ENCODE measurements at places on chromosomes 16 and 17.

- DNase-seq: no peak
These were observed 37.2 kb downstream of the SIAH1 start for GRCh38 chr16:48347980-48348379.

- DNase-seq: no peak
These were observed 544.4 kb upstream of the EEF2KMT start for GRCh38 chr16:5642011-5642410.

DNA sequence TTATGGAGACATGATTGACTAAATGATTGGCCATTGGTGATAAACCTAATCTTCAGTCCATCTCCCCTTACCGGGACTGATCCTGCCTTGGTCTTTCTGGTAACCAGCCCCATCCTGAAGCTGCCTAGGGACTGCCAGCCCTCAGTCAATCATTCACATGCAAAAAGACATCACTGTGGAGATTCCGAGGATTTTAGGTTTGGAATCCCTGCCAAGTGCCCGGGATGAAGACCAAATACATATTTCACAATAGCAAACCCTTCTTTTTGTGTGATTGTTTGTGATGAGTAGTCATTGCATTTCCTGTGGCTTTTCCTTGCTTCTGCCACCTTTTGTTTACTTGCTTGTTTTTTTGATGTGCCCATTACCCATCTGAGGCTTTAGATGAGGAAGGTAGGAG, 44.0 kb downstream of the EPN2 start:
- DNase-seq: no peak

DNA sequence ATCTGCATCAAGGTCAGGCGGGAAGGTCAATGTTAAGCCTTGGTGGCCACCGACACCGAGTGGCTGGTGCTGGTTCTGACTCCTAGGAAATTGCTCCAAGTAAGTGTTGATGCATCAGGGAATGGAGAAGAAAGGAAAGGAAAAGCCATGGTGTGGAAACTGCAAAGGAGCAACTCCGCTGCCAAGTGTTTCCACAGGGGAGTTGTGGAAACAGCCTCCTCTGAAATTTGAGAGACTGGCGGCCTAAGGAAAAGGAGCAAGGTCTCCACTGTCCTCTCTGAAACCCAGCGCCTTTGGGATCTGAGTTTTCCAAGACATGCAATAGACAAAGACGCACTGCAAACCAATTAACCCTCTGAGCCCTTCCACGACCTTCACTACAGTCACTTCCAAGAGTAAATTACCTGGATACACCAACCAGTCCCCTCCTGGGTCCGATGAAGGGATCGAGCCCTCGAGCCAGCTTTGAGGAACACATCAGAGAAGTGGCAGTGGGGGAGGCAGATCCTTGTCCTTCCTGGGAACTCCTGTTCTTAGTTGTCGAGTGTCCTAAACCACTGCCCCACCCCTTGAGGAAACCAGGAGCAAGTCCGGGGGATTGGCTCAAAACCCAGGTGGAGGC, 51.1 kb downstream of the SRL start:
- no peak for DNase-seq

GRCh38 chr17:73027130-73027741, 65.3 kb downstream of the SLC39A11 start:
- DNase-seq: no peak

GRCh38 chr16:20948444-20948843, 47.9 kb downstream of the LYRM1 start:
- no peak for DNase-seq
